T-cell (primary cell): ENCODE measurements at places on chromosomes 5 and 9.

DNA sequence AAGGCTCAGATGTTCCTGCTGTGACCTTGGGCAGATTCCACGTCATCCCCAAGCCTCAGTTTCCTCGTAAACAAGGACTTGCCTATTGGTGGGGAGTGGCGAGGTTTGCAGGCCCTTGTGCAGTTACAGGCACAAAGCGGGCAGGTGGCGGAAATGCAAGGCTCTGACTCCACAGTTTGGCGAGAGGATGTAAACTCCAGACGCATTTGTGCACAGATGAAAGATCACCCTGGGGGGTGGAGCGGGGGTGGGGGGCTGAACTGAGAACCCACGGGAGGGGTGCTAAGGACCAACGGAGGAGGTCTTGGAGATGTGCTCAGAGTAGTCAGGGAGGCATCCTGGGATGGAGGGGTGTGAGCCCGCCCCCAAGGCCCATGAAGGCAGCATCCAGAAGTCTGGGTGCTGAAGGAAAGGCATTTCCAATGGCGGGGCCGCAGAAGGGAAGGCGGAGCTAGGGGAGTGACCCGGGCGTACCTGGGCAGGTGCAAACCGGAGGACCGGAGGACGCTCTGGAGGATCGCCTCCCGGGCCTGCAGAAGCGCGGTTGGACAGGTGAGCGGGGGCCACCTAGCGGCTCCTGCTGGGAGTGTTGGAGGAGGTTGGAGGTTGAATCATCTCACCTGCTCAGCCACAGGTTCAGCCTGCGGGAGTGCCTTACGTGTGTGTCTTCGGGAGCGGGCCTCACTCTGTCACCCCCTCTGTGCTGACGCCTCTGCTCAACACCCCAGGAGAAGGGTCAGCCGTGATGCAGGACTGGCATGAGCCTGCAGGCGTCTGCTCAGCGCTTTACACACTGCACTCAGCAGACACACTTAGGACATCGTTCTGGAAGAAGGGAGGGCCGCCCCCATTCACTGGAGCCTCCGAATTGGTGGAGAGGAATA lies 1.9 kb upstream of the FIBCD1 start:
- peak; percentile 55 for DNase-seq

GRCh38 chr5:90939211-90939610 lies 380.6 kb downstream of the ADGRV1 start:
- no peak for DNase-seq

- DNase-seq, result no peak
Measured at GRCh38 chr5:10592601-10593000, 28.7 kb downstream of the ANKRD33B start.

- no peak for DNase-seq
Measured at GRCh38 chr9:112378328-112379176, 1.4 kb upstream of the HSDL2 start.

DNA sequence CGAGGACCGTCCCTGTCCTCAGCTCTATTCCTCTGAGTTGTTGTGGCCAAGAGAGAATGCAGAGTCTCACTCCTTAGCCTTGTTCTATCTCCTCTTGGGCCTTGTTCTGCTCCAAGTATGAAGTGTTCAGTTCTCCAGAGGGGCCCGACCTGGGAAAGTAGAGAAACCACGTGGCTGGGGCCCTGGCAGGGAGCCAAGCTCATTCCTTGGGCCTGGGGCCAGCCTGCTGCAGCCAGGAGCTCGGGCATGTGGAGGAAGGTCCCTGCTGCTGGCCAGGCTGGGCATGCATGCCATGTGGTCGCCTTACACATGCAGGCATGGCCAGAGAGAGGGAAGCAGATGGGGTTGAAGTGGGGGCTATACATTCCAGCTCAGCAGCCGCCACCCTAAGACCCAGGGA lies 60.7 kb downstream of the COL27A1 start:
- no peak for DNase-seq
